IPS-NIHi11 (cell line): ENCODE measurements at places on chromosomes 1 and 21.

DNA sequence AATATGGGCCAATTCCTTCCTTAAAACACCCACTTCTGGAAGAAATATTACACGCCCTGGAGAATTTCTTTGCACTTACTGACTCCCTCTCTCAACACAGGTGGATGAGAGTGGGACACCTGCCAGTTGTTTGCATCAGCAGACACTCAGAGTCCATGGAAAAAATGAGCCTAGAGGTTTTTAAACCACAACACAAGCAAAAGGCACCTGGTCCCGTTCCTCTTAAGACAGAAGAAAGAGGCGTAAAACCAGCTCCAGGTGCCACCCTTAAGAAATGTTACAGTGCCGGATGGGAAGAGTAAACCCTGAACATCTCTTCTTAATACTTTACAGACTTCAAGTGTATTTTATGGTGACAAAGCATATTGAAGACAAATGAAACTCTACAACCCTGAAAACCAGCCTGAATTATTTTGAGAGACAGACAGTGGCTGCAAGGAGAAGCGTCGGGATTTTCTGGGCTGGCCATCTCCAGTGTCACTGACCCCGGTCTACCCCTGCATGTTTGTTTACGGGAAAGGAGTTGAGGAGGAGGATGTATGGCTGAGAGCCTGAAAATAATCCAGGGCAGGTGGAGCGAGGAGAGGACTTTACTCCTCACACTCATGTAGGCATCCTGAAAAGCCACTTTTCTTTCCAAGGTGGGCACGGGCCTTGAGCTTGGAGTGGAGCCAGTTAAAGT is 7.8 kb upstream of the RIPK4 start:
- no peak for DNase-seq

DNA sequence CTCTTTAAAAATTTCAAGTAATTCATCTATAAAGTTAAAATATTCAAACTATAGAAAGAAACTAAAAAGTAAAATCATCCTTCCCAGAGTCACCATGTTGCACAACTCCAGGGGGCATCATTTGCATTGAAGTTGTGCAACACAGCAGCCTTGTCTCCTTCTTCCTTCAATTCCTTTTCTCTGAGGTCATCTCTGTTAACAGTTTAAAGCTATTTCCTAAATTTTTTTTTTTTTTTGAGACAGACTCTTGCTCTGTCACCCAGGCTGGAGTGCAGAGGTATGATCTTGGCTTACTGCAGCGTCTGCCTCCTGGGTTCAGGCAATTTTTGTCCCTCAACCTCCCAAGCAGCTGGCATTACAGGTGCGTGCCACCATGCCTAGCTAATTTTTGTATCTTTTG is 7.1 kb downstream of the RHBG start:
- DNase-seq: no peak

DNA sequence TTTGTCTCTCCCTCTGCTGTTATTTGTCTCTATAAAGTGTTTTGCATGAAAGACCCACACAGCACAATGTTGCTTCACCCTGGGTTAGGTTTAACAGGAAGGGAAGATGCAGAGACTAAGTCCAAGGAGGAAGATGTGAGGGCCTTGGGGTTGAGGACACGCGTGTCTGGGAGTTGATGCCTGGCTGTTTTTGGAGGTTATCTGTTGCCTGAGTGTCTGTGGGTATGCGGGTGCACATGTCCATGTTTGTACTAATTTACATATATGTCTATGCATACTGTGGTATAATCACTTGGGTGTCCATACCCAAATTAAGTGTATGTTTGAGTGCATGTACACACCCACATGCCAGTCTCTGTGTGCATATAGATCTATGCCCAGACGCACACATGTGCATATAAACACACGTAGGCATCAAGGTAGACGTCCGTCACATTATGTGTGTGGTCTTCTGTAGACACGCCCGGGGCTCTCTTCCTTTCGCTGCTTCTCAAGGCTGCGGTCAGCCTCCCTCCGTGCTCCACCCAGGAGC is 962 bp upstream of the MAN1C1 start:
- no peak for DNase-seq

GRCh38 chr1:174286042-174286441 is 126.7 kb downstream of the RABGAP1L start:
- DNase-seq: no peak

DNA sequence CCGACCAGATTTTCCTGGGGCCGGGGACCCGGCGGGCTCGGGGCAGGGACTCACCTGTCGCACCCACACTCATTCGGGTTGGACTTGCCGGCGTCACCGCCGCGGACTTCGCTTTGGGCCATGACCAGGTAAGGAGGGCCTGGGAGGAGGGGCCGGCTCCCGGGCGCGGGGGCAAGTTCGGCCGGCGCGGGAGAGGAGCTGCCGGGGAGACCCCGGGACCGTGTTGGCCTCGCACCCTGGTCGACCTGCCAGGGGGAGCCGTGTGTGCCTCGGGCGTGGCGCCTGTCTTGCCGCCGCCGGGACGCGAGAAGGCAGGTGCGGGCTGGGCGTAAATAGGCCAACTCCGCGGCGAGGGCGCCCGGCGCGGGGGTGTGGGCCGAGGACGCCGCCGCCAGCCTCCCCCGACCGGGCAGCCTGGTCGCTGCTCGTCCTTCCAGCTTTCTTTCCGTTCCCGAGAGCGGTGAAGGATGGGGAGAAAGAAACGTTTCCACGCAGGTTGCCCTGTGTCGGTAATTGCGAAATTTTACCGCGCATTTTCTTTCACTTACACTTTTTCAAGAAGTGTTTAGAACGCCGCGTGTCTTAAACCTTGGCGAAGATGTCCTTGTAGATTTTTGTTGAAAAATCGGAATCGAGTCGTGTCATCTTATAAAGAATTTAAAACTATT is 558 bp downstream of the USP1 start:
- peak; percentile 31 for DNase-seq

DNA sequence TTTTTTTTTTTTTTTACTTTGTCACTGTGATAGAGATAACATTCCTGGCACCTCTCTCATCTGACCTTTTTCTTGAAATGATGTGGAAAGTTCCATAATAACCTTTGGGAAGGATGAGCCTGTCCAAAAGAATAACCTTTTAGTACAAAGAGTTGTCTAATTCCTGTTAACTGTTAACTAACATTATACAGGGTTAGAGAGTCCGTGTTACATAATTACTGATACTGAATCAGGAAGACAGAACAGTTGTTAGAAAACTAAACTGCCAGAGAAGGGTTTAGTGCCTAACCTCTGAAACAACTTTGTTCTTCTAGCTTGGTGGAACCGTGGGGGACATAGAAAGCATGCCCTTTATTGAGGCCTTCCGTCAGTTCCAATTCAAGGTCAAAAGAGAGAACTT is 8.8 kb downstream of the CTPS1 start:
- no peak for DNase-seq

GRCh38 chr1:90964444-90965035 is 57.3 kb downstream of the ZNF644 start:
- DNase-seq: no peak

- DNase-seq: no peak
Observed at GRCh38 chr1:199041173-199041914, 402.5 kb downstream of the PTPRC start.

DNA sequence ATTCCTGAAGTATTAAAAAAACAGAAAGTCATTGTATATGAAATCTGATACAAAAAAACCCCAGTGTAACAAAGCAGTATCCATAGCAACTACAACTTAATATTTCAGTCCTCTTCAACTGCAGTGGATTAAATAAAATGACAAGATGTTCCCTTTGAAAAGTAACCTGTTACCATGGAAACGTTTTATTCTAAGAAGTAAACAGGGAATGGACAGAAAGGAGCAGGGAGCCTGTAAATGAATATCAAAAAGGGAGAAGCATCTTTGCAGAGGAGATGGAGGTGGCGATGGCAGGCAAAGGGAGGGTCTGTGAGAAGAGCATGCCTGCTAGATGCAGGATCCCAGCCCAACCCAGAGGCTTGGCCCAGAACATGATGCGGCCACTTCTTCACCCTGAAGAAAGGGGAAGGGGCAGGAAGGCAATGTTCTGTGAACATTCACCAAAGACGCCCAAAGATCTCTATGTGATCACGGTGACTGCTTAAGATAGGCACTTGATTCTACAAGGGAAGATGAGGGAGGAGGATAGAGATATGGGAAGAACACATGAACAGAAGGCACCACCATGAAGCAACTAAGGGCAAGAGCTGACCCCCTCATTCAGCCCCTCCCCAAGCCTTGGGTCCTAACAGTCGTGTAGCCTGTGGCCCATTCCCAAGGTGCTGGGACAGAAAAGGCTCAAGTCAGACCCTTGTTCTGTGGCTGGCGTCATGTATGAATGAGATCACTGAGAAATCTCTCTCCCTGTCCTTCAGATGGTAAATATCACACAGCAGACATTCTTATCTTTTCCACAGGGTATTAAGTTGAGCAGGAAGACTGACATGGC is 200.0 kb downstream of the SLC45A1 start:
- DNase-seq: no peak

GRCh38 chr1:40844079-40844478 is 18.1 kb downstream of the CITED4 start:
- DNase-seq: no peak

DNA sequence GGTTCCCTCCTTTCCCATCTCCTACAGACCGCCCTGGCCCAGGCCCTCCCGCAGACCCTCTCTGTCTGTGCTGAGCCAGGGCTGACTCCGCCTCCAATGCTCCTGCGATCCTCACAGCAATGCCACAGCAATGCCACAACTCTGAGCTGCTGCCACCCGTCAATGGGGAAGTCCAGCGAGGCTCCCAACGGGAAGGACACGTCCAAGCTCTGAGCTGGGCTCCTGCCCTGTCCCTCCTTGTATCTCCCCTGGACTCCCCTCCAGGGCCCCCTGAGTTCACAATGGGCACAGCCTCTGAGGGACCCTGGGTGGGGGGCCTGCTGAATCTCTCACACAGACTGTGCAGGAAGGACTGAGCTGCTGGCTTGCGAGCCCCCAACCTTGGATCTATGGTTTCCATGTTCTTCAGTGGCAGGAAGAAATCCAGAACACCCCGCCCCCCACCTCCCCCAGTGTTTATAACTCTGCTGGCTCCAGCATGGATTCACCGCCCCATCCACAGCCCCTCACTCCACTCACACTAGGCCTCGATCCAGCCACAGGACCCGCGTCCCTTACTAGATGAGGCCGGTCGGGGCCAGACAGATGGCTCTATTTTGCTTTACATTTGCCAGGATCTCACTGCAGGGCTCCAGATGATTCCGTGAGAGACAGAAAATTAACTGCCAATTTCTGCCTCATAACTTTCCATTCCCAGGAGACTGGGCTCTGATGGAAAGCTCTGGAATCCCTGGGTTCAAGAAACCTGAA is 338.0 kb downstream of the MATN1 start:
- DNase-seq: no peak

DNA sequence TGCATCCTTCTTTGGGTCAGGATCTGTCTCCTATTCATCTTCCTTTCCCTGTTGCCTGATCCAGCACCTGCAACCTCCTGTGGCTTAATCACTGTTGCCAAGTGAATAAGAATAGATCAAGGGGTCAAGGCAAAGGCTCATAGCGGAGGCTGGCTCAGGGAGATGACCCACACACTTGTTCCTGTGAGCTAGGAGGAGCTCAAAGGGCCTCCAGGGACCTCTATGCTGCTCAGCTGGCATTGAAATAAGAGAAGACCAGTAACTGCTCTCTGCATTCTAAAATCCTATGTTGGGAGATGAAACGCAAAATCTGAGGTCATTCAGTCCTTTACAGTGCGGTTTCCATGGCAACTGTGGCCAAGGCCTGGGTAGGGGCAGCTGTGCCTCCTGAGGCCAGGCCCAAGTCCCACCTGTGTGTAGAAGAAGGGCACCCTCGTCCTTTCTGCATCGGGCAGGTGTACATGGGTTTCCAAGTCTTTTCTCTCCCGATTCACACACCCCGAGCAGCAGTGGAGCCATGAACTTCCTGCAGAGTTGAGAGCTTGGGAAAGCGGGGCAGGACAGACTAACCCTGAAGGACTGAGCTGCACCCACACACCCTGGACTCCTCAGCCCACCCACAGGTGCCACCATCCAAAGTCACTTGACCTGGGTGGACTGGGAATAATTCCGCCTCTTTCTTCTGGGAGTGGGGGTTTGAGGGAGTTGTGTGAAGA is 27.8 kb upstream of the STUM start:
- peak; percentile 37 for DNase-seq

GRCh38 chr1:36729289-36729688 is 246.6 kb upstream of the CSF3R start:
- DNase-seq: no peak

DNA sequence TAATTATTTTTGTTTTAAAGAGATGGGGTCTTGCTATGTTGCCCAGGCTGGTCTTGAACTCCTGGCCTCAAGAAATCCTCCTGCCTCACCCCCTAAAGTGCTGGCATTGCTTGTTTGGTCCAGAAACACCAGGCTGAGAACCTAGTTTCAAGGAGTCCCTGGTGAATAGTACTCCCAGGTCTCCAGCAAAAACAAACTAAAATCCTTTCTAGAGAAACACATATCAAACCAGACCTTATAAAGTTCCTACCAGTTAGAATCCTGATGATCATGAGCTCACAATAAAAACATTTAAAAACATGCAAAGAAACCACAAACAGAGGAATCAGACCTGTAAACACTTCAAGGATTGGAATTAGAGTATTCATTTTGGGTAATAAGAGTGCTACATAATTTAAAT is 34.4 kb upstream of the PADI1 start:
- DNase-seq: no peak

DNA sequence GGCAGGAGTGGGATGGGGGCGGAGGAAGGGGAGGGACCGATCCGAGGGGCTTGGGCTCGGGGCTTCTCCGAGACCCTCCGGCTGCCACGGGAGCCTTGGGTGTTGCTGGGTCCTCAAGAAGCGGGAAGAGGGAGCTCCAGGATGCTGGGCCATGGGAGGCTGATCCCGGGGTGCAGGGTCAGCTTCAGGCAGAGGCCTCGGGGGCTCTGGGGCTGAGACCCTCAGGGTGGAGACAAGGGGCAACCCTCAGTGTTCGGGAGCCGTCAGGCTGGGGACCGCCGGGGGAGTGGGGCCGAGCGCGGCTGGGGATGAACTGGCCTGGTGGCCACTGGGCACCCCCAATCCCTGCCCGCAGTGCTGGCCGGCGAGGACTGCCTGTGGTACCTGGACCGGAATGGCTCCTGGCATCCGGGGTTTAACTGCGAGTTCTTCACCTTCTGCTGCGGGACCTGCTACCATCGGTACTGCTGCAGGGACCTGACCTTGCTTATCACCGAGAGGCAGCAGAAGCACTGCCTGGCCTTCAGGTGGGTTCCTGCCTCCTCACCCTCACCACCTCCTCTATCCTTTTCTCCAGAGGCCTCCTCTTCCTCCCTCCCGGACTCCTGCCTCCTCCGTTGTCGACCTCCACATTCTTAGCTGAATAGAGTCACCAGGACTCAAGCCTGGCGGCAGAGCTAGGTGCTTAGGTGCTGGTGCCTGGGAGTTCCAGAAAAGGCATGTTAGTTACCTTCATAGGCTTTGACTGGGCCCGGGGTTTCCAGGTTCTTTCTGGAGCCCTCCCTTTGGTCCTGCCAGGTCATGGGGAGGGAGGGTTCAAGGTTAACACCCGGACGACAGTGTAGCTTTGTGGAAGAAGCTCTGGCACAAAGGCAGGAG is 631 bp downstream of the SHISA4 start:
- no peak for DNase-seq

- peak; percentile 49 for DNase-seq
Observed at GRCh38 chr1:2821966-2822620, 20.6 kb upstream of the TTC34 start.

- no peak for DNase-seq
Observed at GRCh38 chr1:29382851-29383745, 146.8 kb downstream of the PTPRU start.
